Choroid plexus epithelial cell (primary cell): ENCODE measurements at places on chromosomes 12 and 14.

GRCh38 chr14:22304326-22304725 is 284.7 kb downstream of the DAD1 start:
- DNase-seq: no peak

- DNase-seq: no peak
Observed at GRCh38 chr12:94962670-94963069, 40.8 kb downstream of the NDUFA12 start.

GRCh38 chr14:43356979-43357545 is 1150.0 kb downstream of the FSCB start:
- no peak for DNase-seq

DNA sequence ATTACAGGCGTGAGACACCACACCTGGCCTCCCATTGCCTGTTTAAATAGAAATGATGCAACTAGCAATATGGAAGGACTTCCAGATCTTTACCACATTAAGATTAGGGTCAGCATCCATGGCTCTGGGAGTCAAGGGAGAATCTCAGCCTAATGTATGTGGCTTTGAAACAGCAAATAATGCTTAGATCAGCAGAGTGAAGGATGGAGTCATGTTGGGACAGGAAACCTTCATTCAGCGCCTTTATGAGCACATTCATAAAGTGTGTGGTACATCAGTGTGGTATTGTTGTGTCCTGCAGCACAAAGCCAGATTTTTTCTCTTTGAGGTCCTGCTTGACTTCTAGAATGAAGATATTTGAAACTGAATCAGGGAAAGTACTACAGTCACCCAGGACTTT is 15.3 kb upstream of the SPSB2 start:
- DNase-seq: no peak

DNA sequence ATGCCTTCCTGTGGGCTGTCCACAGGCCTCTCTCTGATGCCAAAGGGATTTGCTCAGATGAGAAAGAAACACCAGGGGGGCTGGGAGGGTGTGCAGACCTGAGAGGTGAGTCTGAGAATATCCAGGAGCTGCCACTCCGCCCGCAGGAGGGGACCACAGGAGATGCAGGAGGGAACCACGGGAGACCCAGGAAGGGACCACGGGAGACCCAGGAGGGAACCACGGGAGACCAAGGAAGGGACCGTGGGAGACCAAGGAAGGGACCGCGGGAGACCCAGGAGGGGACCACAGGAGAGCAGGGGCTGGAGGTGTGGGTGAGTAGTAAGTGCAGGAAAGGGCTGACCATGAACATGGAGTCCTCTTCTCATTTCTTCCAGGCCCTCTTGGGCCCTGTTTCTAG is 74.6 kb upstream of the SFSWAP start:
- no peak for DNase-seq

- DNase-seq: no peak
Observed at GRCh38 chr12:10211101-10211939, 1.4 kb upstream of the GABARAPL1 start.
